ENCODE measurements at places on chromosomes 6 and 20. TPM values are rescaled to one million over a fixed set of nuclear protein-coding genes. Genes with fewer than 3 reads are reported as not detected.

- DNase-seq: no peak
These were observed 9.0 kb downstream of the NPEPL1 start for GRCh38 chr20:58701431-58702160.

- peak; percentile 11 for DNase-seq
These were observed 9.0 kb downstream of the EXOC2 start for GRCh38 chr6:683742-684440.

- no peak for DNase-seq
These were observed 122.8 kb upstream of the CLDN20 start for GRCh38 chr6:155141002-155141401.

GRCh38 chr6:34284563-34285447 lies 36.0 kb upstream of the SMIM29 start:
- no peak for DNase-seq

GRCh38 chr6:30712441-30712945 lies 4.6 kb downstream of the MDC1 start:
- DNase-seq: no peak

DNA sequence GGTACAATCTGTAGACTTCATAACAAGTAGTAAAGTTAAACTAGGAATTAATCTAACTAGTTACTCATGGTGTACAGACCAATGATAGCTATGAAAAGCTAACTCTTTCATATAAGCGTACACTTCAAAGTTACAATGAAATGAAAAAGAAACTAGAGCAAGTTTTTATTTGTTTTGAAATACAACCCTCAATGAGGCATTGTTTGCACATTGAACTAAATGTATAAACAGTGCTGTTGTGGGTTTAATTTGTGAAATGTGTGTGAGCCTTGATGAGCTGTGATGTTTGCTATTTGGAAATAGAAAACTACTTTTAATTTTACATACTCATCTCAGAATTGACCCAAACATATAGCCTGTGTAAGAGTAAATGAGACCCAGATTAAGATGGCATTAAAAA lies 11.1 kb upstream of the EYA4 start:
- no peak for DNase-seq

DNA sequence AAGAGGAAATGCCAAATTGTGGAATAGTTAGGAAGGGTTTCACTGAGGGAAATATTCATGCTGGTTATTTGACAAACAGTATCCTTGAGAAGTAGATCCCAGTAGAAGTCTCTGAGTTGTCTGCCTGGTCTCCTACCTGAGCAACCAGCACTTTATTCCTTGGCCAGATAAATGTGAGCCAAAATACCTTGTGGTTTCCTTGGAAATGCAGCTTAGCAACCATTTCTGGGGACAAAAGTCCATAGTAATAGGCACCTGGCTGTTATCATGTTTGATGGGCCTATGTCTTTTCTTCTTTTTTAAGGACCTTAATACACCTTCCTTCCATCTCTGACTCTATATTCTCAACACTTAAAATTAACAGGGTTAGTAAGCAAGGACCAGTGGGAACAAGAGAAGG lies 217.1 kb upstream of the MARCKS start:
- DNase-seq: no peak

- DNase-seq: no peak
These were observed 21.8 kb upstream of the FAM135A start for GRCh38 chr6:70391492-70391891.

GRCh38 chr20:36856195-36856594 lies 19.7 kb upstream of the TLDC2 start:
- DNase-seq: peak; percentile 27

DNA sequence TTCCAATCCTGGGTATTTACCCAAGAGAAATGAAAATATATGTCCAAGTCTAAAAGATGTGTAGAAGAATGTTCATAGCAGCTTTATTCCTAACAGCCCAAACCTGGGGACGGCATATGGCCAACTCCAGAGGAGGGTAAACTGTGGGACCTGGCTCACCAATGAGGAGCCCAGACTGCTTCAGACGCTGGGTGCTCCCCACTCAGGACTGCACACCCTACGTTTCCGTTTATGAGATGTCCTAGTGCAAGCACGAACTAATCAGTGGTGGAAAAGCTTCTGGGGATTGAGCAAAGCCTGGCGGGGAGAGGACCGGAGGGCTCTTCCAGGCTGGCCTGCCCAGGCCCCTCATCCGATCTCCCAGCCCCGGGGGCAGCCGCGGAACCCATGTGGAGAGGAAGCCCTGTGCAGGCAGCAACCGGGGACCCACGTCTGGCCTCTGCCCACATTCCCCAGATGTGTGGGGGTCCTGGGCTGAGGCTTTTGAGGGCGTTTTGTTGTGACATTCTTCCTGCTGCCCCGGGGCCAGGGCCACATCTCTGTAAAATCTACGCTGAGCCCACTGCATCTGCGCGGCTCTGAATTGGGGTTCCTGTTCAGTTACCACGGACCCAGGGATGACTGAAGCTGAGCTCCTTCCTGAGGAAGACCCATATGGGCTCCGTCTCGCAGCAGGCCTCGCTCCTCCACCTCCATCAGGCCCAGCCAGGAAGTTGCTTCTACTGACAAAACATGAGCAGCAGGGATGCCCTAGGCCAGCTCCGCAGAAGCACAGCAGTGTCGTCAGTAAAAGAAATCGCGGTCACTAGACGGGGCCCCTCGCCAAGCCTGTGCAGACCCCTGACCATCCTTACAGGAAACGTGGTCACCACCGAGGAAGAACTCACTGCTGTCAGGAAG lies 188.0 kb downstream of the DLL1 start:
- no peak for DNase-seq

GRCh38 chr6:50112981-50113857 lies 63.5 kb upstream of the DEFB112 start:
- DNase-seq: peak; percentile 7

DNA sequence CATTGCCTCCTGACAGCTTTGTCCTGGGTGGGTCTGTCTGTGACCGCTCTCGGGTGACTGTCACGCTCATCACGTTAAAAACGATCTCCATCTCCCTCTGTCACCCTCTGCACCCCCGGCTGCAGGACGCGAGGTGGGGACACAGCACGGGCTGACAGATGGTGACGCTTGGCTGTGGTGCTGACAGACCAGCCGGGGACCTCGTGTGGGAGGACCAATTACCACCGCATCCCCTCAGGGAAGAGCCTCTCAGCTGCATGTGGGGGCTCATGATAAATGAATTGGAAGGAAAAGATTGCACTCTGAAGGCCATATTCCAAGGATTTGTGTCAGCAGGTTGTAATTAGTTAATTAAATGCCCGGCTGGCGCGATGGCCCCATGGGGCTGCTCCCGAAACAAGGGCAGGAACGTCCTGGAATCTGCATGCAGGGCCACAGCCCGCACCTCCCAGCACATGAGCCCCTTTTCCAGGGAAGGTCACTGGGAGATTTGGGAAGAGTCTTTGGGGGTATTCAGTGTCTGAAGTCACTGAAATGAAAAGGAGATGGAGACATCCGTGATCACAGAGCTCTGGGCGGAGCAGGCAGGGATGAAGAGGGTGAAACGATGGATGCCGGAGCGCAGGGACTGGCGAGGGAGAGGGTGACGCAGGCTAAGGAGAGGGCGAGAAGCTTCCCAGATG lies 87.1 kb downstream of the ERMARD start:
- DNase-seq: no peak

DNA sequence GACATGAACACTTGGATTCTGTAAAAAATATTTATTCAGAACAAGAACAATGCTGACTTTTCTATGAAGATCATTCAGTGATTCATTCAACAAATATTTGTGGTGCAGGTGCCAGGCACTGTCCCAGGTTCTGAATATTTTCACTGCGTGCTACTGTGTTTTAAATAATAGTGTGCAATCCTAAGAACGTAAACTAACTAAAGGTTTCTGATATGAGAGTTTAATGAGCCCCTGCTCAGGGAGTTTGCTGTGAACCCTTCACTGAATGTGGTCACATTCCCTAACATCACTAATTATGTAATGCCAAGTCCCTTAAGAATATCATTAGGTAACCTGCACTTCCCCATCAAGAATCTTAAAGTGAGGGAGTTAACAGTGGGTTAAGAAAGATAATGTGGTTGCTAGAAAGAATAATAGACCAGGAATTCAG lies 1.7 kb upstream of the TMEM170B start:
- DNase-seq: peak; percentile 69

DNA sequence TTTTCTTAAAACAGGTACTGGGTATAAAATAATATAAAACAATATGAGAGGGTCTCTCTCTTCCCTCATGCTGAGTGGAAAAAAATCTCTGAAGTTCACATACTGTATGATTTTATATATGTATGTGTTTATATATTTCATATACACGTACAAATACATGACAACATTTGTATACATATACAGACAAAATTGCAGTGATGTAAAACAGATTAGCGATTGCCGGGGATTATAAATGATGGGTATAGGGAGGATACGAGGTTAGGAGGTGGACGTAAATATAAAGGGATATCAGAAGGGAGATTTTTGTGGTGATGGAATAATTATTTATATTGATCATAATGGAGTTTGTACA lies 194.8 kb upstream of the PRSS16 start:
- DNase-seq: no peak

GRCh38 chr6:23394681-23395080 lies 731.3 kb upstream of the NRSN1 start:
- DNase-seq: no peak

DNA sequence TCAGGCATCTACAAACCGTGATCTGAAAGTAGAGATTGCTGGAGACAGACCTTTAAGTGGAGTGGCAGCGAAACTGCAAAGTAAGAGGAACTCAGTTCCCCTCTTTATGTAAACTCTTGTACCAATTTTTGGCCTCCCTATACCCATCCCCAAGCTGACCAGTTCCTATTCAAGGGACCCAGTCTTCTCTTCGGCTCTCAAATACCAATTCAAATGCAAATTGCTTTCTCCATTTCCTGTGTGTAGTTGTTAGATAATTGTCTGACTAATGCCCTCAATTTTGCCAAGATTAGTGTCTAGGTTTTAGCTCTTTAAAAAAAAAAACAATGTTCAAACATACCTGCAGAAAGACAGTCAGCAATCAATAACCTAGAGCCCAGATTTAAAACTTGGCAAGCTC lies 150.9 kb downstream of the EYA4 start:
- DNase-seq: no peak

DNA sequence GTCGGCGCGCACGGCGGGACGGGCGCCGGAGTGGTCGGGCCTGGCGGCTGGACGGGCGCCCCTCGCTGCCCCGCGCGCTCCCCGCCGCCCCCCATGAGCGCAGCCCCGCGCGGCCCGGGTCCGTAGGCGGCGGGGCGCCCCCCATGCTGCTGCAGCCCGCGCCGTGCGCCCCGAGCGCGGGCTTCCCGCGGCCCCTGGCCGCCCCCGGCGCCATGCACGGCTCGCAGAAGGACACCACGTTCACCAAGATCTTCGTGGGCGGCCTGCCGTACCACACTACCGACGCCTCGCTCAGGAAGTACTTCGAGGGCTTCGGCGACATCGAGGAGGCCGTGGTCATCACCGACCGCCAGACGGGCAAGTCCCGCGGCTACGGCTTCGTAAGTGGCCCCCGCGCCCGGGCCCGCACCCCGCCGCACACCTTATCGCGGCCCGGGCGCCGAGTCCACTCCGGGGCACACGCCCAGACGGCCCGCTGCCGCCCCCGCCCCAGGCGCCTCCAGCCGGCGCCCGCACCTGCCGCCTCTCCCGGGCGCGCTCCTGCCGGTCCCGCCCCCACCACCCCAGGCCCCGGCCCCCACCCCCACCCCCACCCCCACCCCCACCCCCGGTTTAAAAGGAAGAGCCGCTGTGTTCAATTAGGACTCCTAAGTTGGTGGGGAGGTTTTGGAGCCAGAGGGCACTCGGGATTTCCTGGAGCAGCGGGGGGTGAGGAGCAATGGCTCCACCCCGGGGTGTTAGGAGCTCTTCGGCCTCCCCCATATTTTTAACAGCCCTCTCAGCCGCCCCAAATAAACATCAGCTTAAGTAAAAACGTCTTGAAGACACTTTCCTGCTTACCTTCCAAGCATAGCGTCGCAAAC lies 474 bp downstream of the RBM38 start:
- DNase-seq: no peak

- DNase-seq: peak; percentile 21
These were observed 65.9 kb upstream of the SLC22A23 start for GRCh38 chr6:3522561-3523260.

- no peak for DNase-seq
These were observed 3.7 kb upstream of the RBM38 start for GRCh38 chr20:57387463-57387862.

DNA sequence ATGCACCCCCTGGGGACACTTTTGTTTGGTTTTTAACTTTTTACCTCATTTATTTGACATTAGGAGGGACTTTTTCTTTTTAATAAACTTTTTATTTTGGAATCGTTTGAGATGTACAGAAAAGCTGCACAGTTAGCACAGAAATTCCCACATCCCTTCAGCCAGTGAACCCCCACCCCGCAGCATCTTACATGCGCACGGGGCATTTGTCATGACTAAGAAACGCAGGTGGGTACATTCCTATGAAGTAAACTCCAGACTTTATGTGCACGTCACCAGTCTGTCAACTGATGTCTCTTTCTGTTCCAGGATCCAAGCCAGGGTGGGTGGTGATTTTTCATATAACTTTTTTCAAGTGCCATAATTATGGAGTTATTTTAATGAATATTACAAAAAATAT lies 4.9 kb upstream of the ZNF831 start:
- no peak for DNase-seq

DNA sequence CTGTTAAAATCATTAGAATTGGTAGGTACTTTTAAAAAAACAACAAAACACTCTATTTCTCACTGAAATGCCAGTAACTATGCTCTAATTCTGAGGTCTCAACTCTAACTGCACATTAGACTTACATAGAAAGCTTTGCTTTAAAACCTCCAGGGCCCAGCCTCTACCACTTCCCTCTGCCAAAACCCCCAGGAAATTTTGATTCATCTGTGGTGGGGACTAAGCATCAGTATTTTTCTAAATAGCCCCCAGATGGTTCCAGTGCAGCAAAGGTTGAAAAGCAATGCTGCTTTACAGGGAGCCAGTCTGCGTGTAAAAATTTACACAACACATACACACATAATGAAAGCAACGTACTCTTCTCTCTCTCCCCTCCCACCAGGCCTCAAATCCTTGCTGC lies 3.8 kb downstream of the TBC1D32 start:
- DNase-seq: no peak

GRCh38 chr6:147390909-147391536 lies 117.5 kb upstream of the SAMD5 start:
- DNase-seq: peak; percentile 42

GRCh38 chr6:158819213-158819976 lies at the start of gene EZR:
Gene EZR (minus strand): TSS chr6:158819368. CDS start chr6:158818093, 1,275 bp downstream.
- no peak for DNase-seq

- DNase-seq: peak; percentile 0
These were observed 816.4 kb downstream of the EYS start for GRCh38 chr6:64890609-64891008.

GRCh38 chr20:50062006-50062838 lies 50.7 kb downstream of the UBE2V1 start:
- no peak for DNase-seq

GRCh38 chr6:110816677-110817076 lies 1.4 kb upstream of the CDK19 start:
- no peak for DNase-seq

The BTN1A1 gene
- total RNA-seq: not detected

The ENPP4 gene
- total RNA-seq: 9.1 TPM

The CST2 gene
- total RNA-seq: not detected

The SLC17A3 gene
- total RNA-seq: 5.6 TPM

The HLA-DQB1 gene
- 1.8 TPM for total RNA-seq

The MYBL2 gene
- 14.2 TPM for total RNA-seq

The FGD2 gene
- not detected for total RNA-seq

The MEP1A gene
- not detected for total RNA-seq

The ZMYND8 gene
- total RNA-seq: 11.8 TPM

The TREM1 gene
- total RNA-seq: not detected

The TPD52L2 gene
- 154 TPM for total RNA-seq

The USP49 gene
- total RNA-seq: 0.87 TPM

The WFDC10B gene
- not detected for total RNA-seq

The CLVS2 gene
- not detected for total RNA-seq
